ENCODE measurements at places on chromosomes 2 and 18.

DNA sequence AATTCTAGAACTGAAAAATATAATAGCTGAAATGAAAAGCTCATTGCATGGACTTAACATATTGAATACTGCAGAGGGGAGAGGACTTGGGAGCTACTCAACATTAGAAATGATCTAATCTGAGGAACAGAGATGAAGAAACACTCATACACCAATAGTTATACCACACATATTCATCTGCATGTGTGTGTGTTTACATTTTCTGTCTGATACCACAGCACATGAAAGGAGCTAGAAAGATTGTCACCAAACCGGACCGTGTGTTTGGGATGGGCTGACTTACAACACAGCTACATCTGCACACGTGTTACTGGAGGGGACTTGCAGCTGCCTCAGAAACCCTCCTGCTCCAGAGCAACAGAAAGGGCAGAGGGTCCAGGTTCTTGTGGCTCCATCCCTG lies 47.8 kb downstream of the PXDN start:
- no peak for DNase-seq

- no peak for DNase-seq
Measured at GRCh38 chr2:236813766-236814165, 244.1 kb downstream of the ACKR3 start.

DNA sequence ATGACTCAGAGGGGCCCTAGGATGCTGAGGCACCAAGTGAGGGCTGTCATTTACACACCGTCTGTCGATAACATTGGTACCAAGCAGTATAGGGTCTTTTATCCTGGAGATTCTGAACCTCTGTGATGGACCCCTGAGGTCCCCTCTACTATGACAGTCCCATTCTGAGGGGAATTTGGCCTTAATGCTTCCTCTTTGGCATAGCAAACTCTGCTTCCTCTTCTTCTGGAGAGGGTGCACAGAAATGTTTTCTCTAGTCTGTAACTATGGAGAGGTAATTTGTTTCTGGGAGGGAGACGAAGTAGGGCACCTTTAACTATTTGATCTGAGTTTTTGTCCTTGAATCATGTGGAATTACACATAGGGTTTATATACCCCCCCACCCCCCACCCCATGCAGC lies 44.8 kb downstream of the INPP4A start:
- no peak for DNase-seq

DNA sequence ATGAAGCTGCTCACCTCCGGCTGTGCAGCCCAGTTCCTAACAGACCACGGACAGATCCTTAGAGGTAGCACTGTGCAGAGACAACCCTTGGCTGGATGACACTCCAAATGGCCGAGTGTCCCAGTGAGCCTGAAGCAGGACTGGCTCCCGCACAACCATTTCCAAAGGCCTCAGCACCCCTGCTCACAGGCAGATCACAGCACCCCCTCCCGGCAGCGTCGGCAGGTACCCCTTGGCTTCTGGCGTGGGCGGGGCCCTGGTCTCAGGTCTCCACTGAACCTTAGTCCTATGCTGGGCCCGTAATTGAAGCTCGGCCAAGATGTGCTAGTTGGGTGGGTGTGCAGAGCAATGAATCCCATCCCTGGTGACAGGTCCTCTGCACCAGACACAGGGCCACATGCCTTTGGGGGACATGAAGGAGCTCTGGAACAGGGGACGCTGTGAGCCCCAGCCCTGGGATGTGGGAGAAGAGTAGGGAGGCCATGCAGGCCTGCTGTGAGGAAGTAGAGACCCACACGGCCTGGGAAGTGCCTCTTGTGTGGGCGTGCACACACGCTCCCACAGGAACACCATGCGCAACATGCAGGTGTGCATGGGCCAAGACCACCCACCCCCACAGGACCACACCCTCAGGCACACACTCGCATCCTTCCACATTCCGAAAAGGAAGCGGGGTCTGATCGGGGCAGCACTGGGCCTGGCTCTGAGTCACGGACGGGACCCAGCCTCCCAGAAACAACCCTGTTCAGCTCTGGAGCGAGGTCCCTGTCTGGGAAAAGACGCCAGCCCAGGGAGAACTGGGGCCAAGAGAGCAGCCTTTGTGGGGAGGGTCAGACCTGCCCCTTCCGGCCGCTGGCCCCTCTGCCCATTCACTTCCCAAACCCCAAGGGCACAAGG lies 2.8 kb downstream of the DUSP2 start:
- no peak for DNase-seq

DNA sequence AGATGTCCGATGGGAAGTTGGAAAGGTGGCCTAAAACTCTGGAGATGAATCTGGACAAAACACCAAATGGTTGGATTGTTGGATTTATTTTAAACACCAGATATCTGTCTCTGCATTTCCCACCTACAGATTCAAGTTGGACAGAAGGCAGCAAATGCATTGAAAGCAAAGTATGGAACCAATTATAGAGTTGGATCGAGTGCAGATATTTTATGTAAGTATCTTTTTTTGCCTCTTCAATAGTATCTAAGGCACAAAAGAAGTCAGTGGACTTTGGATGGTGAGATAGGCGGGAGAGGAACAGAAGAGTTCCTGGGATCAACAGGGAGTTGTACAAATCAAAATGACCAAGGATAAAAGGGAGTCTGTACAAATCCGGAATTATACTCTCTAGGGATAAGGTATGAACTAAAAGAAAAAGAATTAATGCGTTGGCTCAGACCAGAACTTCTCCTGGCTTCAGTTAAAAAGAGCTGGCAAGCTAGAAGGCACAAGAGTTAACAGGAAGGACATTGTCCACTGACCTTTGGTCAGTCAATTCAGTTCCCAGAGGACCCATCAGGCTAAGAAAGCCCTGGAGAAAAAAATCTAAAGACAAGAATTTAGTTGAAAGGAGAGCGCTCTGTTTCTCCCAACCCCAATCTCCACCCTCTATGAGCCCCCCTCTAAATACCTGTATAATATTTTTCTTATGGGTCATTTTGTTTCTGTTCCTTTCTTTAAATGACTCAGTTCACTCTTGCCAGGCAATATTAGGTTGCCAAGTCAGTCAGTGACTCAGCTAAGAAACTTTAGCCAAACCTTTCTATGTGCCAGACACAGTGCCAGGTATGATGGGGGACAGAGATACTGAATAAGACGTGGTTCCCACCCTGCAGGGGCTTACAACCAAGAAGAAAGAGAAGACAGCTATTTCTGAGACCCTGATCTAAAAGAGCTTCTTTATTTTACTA lies 29.1 kb downstream of the CPO start:
- DNase-seq = no peak

DNA sequence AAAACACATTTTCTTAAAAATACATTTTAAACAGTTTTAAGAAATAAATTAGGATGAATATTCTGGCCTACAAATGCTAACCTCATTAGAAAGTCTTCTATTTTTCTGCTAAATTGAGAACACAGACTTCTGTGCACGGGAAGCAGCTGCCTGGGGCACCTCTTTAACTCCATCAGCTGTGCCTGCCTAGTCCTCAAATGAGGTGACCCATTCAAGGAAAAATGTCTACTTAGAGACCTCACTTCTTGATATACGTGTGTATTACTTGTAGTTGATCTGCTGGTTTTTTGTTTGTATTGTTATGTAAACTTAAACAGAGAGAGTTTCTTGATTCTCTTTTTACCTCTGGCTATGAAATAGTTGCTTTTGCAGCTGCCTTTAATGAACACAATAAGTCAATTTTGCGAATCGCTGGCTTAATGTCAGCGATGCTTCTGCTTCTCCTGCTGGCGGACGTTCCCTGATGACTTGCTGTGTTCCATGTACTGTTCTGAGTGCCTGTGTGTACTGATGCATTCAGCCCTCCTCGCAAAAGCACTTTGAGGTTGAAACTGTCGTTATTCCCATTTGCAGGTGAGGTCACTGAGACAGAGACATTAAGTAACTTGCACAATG lies 88.7 kb upstream of the TXNDC2 start:
- DNase-seq = no peak

DNA sequence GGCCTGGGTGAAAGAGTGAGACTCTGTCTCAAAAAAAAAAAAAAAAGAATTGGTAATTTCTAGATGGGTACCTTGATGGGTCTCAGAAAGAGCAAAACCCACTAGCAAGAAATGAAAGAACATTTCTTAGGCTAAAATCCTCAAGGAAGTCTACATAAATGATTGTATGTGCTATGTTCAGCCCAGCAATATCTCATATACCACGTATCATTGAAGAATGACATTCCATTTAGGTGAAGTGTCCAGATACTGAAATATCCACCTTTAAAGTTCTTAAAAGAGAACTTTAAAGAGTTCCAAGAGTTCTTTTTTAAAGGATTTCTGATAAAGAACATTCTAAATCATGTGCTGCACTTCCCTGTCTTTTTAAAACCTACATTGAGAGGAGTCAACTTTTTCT lies 19.2 kb downstream of the NRP2 start:
- DNase-seq = no peak

- no peak for DNase-seq
Measured at GRCh38 chr2:34736482-34736881, 1137.4 kb upstream of the FAM98A start.

DNA sequence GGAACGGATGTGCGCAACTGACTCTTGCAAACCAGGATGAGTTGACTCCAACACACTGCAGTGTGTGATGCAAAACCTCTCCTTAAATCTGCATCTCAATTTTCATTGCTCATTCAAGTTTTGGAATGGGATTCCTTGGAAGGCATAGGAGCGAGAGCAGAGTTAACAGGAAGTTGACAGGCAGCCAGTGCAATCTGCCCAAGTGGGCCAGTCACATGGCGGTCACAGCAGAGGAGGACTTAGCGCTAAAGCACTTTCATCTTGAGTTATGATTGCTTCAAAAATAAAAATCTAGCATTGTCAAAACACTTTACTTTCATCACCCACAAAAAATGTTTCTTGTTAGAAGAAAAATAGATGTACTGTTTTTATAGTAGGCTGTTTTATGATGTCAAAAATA lies 439.0 kb downstream of the FBXO15 start:
- DNase-seq = no peak

- DNase-seq = no peak
Measured at GRCh38 chr2:101900375-101900774, 91.4 kb upstream of the IL1R2 start.

DNA sequence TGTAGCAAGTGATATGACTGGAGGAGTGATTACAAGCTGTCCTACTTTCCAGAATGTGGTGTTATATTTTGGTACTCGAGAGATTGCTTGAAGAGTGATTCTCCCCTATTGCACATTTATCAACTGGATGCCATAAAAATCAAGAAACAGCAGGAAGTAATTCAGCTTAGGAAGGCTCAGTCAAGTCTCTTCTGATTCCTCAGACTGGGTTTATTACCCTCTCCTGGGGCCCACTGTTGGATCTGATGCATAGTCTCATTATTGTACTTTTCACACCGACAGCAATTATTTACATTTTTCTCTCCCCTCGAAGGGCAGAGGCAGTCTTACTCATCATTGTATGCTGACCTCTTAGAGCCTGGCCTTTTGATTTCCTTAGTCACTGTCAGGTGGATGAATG lies 9.3 kb downstream of the NOSTRIN start:
- no peak for DNase-seq

DNA sequence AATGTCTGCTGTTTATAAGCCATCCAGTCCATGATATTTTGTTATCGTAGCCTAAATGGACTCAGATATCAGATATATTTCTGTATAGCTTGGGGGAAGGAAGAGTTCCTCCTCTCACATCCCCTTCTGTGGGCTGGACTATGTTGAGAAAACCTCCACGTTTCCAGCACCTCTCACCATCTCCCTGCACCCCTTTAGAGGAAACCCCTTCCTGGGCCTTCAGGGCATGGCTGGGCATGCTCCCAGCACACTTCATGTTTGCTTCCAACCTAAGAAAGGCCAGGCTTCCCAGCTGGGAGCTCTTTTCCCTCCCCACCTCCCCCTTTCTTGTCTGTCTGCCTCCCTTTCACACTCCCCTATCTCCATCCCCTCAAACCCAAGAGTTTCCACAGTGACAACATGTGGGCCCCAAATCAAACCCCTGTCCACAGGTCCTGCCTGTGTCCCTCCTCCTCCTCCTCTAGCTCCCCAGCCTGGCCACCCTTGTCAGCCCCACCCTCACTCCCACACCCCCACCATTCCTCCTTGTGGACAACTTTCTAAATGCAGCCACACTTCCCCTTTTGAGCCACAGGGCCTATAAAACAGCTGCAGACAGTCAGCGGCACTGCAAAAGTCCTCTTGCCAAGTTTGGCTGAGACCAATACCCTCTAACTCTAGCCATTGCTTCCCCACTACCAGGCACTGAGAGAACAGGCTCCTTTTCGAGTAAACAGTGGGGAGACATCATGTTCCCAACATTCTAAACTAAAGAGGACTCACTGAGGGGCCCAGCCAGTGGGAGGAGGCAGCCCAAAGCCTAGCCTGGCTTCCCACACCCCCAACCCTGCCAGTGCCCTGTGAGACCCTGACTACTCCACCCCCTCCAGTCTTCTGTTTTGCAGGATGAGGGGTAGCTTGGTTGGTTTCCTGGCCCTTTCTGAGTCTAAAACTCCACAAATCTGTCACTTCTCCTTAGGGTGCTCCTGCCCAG lies 120.5 kb downstream of the ZFP36L2 start:
- DNase-seq = no peak

GRCh38 chr2:218478544-218478943 lies 59.6 kb downstream of the VIL1 start:
- DNase-seq = no peak

GRCh38 chr2:127542231-127542630 lies 6.7 kb downstream of the MYO7B start:
- no peak for DNase-seq

GRCh38 chr18:42559069-42559690 lies 556.3 kb downstream of the RIT2 start:
- no peak for DNase-seq

DNA sequence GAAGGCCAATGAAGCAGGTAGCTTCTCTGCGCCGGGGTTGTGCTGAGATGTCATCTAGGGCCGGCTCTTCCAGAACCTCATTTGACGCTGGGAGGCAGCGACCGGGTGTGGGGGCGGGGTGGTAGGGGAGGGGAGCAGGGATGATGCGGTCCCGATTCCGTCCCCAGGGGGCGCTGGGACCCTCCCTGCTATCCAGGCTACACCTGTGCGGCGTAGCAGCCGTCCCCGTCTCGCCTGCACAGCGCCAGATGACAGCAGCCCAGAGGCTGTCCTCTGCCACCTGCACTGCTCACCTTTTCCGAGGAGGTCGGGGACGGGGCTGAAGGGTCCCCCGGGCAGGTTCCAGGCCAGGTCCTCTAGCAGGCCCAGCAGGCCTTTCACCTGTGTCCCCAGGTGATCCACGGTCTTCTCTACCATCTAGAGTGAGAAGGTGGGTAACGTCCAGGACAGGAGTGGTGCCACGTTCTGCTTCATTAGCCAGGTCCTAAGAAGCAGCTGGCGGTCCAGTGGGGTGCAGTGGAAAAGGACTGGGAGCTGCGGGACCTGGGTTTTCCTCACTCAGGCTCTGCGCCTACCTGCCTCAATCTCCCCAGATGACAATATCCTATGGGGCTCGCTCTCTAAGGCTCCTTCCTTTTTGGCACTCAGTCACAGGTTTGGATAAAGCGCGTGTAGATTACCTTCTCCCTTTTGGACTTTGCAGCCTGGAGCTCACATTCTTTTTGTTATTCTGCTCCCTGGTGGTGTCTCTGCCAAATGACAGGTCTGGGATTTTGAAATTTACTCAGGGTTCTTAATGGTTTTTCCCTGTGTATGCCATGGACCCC lies 56.0 kb upstream of the RAB6C start:
- no peak for DNase-seq

Data from immature natural killer cell (primary cell).